ENCODE measurements at places on chromosomes 11 and 22.

GRCh38 chr11:83863272-83863671 is 577.1 kb upstream of the CCDC90B start:
- no peak for DNase-seq

GRCh38 chr22:34934261-34934660 is 131.7 kb upstream of the ISX start:
- no peak for DNase-seq

DNA sequence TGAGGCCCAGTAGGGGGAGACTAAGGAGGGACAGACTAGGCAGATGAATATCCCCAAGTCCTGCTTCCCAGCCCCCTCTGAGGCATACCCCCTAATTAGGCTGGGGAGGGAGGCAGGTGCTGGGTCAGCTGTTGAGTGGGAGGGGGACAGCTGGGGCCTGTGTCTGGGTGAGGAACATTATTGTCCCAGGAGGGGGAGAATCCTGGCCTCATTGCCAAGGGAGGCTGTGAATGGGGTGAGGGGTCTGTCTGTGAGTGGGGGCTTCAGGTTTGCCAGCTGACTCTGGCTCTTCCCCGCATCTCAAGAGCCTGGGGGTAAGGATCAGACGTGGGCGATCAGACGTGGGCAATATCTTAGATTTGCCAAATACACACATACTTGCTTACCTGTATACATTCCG is 2.1 kb downstream of the INPPL1 start:
- no peak for DNase-seq

- no peak for DNase-seq
These were observed 32.2 kb downstream of the P4HA3 start for GRCh38 chr11:74279256-74279655.

DNA sequence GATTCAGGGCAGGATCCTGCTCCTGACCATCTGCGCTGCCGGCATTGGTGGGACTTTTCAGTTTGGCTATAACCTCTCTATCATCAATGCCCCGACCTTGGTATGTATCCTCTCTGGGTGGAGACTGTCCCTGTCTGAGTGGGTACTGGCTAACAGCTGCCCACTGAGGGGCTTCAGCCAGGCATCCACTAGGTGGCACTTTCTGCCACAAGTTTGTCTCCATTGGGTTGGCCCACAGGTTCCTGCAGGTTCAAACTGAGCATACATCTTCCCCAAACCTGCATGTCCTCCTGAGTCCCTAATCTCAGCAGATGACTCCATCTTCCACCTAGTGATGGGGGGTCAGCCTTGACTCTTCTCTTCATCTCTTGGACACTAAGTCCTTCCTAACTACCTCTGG is 4.4 kb downstream of the SLC2A11 start:
- peak; percentile 50 for DNase-seq

- DNase-seq, result peak; percentile 81
These were observed 6.0 kb upstream of the AHNAK start for GRCh38 chr11:62552485-62553079.

DNA sequence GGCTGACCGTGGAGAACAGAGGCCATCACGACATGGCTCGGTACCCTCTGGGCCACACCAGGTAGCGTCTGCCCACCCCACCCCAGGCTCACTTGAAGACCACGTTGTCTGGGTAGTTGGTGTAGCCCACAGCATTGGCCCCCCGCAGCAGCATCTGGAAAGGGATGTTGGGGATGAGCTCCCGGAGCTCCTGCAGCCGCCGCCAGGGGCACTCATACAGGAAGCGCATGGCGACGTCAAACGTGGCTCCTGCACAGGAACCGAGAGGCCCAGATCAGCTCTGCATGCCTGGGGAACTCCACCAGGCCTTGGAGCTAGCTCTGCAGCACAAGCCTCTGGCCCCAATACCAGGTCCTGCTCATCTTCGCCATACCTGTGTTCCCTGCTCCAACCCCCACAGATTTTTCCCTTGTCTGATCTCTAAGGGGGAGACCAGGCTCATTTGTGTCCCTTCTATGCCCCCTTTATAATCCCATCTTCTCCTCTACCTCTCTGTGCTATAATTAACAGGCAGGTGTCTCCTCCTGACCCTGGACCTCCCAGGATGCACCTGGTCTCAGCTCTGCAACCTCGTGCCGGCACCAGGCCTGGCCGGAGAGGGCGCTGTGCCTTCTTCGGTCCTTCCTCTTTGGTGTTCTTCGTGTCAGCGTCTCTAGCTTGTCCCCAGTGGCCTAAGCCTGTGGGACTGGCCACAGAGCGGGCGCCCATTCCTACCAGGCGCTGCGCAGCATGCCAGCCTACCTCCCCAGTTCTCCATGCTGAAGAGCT is 5.0 kb upstream of the LRFN4 start:
- no peak for DNase-seq

Data from HCEC 1CT (cell line).